ENCODE measurements at places on chromosomes 6 and 20.
A peak's percentile ranks its signal among the peaks of the same experiment; 100 is the strongest.

DNA sequence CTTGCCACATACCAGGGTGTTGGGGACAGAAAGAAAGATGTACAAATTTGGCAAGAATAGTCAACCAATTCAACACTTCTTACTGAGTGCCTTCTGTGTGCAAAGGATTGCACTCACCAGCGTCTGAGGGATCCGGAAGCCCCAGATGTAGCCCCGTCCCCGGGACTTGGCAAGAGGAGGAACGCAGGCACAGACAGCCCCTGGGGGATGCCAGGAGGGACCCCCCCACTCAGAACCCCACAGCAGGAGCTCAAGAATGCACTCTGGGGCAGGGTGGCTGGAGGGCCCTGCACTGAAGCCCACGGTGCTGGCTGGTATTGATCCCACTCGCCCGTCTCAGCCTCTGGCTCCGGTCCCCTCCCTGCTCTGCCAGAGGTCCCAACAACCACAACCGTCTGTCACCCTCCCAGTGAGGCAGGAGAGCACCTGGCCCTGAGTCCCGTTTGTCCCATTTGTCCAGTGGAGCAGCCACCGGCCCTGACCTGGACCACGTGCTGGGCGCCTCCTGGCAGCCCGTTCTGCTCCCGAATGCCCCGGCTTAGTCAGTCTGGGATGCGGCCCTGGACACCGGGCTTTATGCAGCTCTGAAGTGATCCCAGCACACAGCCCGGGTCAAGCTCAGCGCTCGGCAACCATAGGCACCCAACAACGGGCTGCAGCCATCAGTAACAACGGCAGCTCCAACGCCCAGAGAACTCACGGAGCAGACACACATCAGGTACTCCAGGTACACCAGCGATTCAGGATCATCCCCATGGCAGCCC is 128.7 kb downstream of the DLL1 start:
- no peak for DNase-seq

DNA sequence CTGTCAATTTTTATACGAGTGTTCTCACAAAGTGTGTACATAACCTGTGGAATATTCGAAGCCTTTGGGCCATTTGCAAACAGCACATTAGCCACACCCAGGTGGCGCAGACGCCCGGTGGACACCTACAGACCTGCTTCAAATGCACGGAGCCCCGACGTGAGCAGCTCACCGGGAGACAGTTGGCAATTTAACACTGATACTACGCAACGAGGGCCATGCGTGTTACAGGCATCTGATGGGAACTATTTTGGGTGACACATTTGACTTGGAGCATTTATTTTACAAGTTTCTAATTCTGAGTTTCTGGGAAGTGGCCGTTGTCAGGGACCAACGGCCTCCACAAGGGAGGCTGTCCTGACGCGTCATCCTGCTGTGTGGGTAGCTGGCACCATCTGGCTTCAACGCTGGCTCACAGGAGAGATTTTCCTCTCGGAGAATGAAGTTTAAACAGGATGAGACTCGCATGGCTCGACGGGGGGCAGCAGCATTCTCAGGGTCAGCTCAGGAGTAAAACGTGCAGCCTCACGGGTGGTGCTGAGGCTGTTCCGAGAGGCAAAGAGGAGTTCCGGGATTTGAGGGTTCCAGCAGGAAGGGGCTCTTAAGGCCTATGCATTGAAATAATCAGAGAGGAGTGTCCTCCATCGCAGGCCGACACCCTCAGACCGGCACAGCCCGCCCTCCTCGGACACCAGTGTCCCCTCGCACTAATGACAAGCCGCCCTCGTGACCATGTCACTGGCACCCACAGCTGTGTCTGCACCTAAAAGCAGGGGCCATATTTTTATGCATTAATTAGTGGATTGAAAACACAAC is 207.4 kb downstream of the DLL1 start:
- DNase-seq = no peak

- DNase-seq = no peak
Measured at GRCh38 chr6:37477191-37477590, 22.5 kb downstream of the CCDC167 start.

DNA sequence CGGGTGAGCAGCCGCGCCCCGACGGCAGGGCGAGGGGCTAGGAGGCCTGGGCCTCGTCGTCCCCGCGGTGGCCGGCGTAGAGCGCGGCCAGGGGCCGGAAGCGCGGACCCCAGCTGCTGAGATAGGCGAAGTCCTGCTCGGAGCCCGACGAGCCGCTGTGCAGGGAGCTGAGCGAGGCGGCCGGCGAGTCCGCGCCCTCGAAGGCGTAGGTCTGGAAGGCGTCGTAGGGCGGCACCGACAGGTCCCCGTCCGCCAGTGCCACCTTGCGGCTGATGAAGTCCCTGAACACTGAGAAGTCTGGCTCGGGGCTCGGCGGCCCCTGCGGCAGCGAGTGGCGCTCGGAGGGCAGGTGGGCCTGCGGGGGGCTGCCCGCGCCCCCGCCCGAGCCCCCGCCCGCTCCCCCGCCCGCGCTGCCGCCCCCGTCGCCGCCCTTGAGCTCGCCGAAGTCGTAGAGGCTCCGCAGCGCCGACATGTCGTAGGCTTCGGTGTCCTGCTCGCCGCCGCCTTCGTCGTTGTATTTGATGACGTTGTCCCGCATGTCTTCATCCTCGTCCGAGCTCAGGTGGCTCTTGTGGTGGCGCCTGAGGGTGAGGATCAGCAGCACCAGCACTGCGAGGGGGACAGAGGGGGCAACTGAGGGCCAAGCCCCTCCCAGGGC is 56.5 kb downstream of the CD40 start:
- DNase-seq = peak; percentile 47

- DNase-seq = no peak
Measured at GRCh38 chr6:168908166-168908565, 345.5 kb downstream of the THBS2 start.

GRCh38 chr6:19209202-19209601 is 628.0 kb upstream of the ID4 start:
- no peak for DNase-seq

DNA sequence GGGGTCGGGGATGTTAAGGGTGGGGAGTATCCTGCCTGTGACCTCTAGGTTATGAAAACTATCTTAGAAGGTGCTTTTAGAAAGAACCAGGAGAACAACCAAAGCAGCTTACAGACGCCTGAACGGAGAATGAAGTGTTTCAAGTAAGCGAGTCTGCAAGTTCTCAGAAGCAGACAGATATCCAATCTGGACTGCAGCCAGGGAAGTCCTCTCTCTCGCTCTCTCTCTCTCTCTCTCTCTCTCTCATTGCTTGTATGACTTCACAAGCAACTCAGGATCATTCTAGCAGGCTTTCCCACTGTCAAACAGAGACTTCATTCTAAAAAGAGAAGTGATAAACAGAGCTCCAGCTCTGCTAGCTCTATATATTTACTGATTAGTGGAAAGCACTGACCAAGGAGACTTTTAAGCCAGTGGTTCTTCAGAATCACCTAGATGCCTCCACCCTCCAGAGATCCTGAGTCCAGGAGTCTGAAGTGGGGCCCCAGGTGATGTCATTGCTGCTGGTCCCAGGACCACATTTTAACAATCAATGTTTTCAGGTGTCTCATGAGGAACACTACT is 6.0 kb downstream of the TCF21 start:
- DNase-seq = no peak

DNA sequence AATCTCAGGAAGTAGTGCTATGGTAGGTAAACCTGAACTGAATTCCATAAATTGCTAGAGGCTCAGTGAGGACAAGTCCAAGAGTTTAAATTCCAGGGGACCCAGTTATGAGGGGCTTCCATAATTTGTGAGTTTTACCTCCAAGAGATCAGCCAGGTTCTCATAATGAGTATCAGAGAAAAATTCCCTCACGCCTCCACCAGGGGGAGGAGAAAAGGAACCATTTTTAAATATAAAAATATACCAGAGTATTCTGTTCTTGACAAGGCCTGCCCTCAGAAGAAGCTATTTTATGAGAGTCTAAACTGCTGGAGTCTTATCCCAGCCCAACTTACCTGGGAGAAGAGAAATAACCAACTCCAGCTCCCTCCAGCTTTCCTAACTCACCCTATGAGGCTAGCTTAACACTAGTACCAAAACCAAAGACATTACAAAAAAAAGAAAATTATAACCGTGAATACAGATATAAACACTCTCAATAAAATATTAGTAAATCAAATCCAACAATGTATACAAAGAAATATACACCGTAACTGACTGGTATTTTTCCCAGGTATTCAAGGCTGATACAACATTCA is 158.7 kb downstream of the TFAP2A start:
- DNase-seq = no peak
